ENCODE measurements at places on chromosomes 2 and 18. TPM values are rescaled to one million over a fixed set of nuclear protein-coding genes. Genes with fewer than 3 reads are reported as not detected.

DNA sequence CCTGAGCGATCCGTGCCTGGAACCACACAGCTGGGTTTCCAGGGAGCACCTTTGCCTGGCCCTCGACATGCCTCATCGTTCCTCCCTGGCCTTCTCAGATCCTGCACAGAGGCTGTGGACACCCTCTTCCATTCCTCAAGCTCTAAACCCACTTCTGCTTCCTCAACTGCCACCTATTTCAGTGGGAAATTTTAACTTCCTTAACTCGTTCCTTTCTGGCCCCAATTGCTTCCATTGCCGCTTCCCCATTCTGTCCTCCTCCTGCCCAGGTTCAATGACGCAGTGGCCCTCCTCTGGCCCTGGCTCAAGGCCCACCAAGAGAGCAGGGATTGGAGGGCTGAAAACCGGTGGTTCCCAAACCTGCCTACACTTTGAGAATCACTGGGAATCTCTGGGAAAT, 4.8 kb upstream of the B3GNT7 start:
- DNase-seq, result no peak

DNA sequence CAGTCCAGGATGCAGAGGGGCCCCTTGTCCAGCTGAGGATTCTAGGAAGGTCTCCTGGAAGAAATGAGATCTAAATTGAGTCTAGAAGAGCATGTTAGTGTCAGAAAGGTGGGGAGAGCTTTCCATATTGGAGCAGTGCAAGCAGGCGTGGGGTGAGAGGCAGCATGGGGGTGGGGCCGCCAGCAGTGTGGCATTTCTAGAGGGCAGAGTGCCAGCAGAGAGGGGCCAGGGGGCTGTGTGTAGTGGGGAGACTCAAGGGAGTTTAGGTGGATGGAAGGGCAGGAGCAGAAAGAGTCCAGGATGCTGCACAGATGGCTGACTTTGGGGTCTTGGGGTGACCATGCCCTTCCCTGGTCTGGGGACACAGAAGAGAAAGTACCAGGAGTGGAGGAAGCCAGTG, 2.1 kb downstream of the VIL1 start:
- DNase-seq, result no peak

DNA sequence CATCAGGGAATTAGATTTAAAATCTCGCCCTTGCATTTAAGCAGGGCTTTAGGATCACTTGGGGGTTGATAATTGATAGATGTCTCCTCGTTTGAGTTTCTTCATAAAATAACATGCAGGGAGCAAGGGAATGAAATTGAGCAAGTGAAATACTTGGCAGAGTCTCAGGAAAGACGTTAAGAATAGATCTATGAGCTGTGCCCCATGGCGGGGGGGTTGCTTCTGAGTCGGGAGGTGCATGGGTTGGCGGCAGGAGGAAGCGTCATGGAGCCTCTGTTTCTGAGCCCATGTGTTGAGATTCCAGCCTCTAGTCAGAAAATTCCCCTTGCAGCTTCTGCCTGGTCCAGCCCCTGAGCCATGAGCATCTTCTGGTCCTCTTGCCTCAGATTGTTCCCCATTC, 82.0 kb downstream of the APOB start:
- no peak for DNase-seq

DNA sequence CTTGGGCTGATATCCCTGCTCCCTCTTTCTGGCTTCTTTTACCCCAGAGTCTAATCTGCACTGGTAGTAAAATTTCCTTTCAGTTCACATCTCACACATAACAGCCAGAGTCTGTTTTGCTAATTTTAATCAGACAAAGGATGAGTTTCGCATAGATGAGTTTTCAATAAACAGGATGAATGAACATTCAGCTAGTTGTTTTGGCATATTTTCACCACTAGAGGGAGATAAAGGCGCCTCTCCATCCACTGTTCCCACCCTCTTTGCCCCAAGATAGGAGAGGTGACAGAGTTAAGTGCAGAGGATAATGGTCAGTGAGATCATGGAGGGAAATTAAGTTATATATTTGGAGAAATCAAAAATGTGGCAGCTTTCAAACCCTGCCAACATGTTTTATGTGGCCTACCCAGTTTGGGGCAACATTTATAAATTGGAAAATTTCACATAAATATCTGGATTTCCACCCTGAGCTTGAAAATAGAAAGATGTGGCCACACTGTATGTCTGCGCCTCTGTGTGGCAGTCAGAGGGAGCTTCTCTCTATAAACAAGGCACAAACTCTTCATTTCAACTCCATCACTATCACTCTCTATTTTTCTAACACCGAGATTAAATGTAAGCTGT, 48.5 kb upstream of the DTNA start:
- DNase-seq, result no peak

DNA sequence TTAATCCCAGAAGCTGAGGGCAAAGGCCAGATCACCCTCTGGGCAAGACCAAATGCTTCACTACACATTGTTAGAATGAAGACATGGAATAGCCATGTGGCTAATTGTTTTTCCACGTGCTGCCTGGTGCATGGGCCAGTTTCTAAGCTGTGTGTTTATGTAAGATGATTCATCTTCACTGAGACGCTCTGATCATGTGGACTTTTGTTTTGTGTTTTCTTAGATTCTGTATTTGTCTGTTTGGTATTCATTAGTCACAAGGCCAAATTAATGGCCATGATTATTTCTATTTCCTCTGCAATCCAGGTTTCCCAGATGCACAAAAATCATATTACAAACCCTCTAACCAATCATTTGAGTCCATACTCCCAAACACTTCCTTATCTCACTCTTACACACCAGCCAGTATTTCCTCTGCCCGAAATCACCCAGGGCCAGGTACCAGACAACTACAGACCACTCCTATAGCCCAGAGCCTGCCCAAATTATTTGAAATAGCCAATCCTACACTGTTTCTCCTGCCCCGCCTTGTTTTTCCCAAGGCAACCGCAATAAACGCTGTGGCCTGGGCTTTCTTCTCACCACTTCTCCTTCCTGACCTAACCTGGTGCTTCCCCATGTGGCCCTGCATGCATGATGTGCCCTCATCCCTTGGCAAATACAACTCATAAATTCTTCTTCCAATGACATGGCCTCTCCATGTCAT, 94.2 kb upstream of the SP3 start:
- no peak for DNase-seq

DNA sequence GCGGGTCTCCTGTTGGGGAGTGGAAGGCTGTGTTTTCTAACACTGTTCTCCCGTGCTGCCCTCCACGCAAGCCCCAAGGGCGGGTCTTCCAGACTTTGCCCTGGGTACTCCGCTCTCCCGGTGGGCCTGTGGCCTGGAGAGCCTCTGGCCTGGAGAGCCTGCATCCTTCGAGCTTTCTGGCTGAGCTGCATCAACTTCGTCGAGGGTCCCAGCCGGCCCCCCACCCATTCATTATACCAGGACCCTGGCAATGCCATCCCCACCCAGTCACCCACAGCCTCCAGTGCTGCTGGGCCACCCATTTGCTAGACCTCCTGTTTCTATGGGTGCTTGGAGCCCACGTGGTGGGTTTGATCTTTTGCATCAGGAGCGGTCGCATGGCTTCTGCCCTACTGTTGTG, 102.2 kb downstream of the PTGR3 start:
- no peak for DNase-seq

DNA sequence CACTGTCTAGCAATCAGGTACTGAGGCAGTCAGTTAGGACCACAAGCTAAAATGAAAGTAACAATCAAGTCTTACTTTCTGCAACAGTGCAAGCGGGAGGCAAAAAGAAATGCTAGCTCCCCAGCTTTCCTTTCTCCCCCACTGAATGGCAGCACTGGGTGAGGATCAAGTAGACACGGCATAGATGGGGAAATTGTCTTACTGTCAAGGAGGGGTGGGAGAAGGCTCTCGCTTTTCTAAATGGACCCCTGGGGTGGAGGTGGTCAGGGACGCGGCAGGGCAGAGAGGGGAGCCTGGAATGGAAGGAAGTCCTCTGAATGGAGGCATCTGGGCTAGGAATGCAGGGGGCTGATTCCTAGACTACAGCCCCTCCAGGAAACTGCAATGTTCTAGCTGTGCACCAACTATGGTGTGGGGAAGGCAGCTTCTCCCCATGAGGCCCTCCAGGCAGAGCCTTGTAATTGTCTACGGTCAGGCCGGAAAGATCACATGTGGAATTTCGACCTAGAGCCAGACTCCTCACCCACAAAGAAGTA, 24.3 kb downstream of the METTL8 start:
- DNase-seq, result no peak

GRCh38 chr2:142065156-142065555, 65.7 kb downstream of the LRP1B start:
- no peak for DNase-seq

CTLA4 gene
- total RNA-seq, result 0.34 TPM

PLEK gene
- total RNA-seq, result 21.5 TPM
